LNCaP clone FGC (cell line): ENCODE measurements at places on chromosomes 7 and 10.

GRCh38 chr7:110841840-110842545 lies 248.9 kb upstream of the LRRN3 start:
- DNase-seq: no peak

GRCh38 chr10:73647875-73648651 lies 6.8 kb upstream of the MYOZ1 start:
- DNase-seq: no peak

DNA sequence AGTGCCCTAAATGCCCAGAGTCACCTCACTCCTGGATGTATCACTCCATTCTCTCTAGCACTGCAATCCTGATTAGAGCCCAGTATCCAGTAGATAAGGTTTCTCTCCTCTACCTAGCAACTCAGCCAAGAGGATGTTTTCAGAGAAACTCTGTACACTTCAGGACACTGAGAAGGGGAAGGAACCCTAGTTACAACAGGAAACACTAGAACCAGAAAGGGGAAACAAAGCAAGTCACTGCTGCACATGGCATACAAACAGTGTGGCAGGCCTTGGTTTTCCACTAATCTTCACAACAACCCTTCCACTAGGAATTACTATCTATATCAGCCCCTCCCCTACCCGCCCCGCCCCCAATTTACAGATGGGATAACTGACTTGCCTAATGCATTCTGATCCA lies 1.6 kb downstream of the FAM204A start:
- DNase-seq: no peak

DNA sequence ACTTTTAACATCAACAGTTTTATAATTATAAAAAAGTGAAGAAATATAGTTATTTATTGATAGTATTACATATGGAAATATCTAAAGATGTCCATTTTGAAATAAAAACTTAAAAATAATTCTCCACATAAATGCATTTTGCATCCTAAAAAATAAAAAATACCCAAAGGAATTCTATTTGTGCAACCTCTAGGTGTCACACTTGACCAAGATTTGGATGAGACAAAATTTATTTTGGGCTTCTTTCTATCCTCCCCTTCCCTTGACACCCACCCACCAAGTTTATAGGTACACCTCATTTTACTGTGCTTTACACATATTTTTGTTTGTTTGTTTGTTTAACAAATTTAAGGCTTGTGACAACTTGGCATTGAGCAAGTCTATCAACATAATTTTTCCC lies 3.3 kb upstream of the THSD7A start:
- DNase-seq: no peak

DNA sequence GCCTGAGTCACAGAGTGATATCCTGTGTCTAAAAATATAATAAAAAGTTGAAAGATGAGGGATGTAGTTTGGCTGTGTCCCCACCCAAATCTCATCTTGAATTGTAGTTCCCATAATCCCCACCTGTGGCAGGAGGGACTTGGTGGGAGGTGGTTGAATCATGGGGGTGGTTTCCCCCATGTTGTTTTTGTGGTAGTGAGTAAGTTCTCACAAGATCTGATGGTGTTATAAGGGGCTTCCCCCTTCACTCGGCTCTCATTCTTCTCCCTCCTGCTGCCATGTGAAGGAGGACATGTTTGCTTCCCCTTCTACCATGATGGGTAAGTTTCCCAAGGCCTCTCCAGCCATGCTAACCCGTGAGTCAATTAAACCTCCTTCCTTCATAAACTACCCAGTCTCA lies 25.1 kb upstream of the UBE3C start:
- no peak for DNase-seq

DNA sequence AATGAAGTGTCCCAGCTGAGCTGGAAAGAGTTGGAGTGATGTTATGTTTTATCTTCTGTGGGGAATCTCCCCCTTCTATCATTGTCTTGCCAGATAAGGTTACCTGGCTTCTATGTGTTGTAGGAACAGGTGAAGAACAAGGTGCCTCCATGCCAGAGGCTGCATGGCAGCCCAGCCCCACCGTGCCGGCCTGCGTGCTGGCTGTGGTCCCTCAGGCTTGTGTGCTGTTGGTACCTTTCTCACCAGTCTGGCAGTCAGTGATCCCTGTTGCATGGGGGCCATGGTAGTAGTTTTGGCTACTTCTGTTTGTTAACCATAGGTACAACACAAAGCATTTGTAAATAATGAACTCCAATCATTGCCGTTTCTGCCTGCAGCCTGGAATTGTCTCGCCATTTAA lies 37.9 kb downstream of the CCM2 start:
- no peak for DNase-seq

GRCh38 chr7:142263598-142264380 lies 5.9 kb upstream of the PRSS58 start:
- no peak for DNase-seq

DNA sequence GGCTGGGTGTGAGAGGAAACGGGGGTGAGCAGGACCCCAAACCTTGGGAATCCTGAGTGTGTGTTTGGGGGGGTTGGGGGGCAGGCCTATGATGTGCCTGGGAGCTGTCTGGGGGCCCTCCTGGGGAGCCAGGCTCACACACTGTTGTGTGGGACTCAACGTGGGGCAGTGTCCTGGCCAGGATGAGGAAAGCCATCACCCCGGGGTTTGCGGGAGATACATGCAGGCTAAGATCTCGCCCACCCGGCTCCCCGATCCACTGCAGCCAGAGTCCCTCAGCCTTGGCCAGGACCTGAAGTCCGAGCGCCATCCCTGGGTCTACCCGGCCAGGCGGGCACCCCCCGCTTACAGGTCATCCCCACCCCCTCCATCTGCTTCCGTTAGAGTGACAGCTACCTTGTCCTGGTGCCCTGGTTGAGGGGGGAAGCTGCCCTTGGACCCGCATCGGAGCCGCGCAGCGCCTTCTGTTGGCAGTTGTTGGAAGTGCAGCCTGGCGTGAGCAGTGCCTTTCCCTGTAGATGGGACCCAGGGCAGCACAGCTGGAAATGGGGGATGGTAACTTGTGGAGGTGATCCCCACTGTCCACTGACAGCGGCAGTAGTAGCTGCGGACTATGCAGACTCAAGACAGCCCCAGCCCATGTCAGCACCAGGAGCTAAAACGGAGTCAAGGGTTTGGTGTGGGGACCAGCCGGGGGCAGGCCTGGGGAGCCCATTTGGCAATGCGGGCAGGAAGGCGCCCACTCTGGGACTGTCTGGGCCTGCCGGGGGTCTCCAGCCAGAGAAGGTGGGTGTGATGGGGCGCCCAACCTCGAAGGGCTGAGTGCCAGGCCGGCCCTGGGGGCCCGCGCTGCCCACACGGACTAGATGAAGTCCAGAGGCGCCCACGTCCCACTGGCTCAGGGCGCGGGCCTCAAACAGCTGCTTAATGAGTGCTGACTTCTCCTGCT lies 885.6 kb upstream of the ZNF722 start:
- no peak for DNase-seq

DNA sequence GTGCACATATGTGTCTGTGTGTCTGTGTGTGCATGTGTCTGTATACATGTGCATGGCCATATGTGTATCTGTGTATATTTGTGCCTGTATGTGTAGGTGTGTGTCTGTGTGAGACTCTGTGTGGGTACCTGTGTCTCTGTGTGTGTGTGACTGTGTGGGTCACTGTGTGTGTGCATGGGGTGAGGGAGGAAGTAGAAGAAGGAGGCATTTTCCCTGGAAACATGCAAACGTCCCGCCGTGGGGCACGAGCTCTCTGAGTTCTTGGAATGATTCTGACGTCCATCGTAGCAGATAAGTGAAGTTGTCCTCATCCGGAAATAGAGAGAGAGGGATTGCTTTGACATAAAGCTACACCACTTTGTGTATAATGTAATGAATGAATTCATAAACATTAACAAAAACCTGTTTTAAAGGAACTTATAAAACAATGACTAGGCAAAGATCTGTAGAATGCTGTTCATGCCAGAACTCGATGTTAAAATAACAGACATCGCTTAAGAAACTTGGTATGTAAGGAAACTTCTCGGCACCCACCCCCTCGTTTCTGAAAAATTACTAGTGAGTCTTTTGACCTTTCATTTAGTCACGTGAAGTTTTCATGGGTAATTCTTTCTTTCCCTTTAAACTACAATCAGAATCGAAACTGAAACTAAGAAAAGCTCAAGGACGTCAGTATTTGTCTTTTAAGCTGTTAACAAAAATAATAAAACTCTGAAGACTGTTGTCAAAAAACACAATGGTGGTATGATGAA lies 43.6 kb upstream of the KLF6 start:
- DNase-seq: no peak

DNA sequence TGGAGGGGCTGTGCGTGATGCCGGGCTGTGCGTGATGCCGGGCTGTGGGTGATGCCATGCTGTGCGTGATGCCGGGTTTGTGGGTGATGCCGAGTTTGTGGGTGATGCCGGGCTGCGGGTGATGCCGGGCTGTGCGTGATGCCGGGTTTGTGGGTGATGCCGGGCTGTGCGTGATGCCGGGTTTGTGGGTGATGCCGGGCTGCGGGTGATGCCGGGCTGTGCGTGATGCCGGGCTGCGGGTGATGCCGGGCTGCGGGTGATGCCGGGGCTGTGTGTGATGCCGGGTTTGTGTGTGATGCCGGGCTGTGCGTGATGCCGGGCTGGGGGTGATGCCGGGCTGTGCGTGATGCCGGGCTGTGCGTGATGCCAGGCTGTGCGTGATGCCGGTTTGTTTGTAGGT lies 128.9 kb downstream of the FAM53B start:
- no peak for DNase-seq

DNA sequence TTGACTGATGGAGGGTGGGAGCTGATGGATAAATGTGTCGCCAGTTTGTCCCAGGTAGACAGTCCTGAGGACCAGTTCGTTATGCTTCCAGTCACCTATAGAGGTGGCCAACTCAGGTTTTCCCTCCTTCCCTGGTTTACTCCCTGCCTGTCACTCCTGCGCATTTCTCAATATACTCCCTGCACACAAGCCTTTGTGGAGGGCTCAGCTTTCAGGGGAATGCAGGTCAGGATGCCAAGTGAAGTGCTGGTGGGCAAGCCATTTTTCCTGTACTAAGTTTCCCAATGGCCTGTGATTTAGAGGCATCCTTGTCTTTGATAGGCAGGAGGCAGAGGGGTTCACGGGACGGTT lies 473.5 kb upstream of the ZMIZ1 start:
- no peak for DNase-seq

- DNase-seq: no peak
Measured at GRCh38 chr7:28272461-28272877, 91.9 kb upstream of the JAZF1 start.

- DNase-seq: no peak
Measured at GRCh38 chr7:24323961-24324480, 40.0 kb downstream of the NPY start.

DNA sequence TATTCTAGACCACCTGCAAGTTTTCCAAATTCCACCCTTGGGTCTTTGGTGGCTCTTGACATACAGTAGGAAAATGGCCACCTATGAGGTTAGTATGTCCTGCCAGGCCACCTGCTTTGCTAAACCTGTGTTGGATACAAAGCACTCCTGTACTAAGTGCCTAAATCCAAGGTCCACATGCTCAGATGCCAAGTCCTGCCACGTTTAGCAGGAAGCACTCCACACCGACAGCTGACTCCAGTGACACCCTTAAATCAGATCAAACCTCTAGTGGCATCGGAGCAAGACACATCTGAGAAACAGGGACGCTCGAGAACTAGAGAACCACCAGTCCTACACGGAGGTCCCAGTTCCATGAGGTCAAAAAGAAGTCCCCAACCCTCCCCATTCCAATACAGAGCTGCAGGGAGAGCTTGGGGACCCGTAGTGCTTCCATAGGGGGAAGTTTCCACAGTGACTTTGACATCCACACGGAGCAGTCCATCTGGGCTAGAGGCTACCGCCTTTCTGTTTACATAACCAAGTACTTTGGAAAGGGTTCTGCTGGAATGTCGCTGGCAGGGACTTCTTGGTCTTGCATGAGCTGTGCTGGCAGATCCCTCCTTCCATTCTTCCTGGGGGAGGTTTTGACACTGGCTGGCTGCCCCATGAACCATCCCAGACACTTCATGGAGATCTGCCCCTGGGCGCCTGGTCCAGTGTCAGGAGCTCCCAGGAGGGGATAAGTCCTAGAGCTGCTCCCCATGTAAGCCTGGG lies 290.6 kb downstream of the PRPF18 start:
- DNase-seq: peak; percentile 15

DNA sequence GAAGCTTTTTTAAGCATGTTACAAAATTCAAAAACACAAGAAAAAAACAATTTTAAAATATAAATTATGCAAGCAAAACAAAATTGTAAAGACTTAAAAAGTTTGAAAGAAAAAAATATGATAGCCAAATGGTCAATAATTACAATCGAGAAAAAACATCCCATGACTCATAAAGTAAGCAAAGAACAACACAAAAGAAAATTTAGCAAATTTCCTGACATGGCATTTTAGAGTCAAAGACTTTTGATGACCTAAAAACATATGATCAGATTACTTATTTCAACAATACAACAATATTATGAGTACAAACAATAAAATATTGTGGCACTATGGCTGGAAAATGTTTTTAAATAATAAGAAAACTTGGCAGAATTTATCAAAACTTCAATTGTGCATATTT lies 312.1 kb upstream of the MEOX2 start:
- no peak for DNase-seq

GRCh38 chr7:12670000-12670729 lies 17.3 kb upstream of the ARL4A start:
- DNase-seq: no peak

GRCh38 chr10:36475746-36476145 lies 649.7 kb upstream of the ANKRD30A start:
- DNase-seq: no peak

DNA sequence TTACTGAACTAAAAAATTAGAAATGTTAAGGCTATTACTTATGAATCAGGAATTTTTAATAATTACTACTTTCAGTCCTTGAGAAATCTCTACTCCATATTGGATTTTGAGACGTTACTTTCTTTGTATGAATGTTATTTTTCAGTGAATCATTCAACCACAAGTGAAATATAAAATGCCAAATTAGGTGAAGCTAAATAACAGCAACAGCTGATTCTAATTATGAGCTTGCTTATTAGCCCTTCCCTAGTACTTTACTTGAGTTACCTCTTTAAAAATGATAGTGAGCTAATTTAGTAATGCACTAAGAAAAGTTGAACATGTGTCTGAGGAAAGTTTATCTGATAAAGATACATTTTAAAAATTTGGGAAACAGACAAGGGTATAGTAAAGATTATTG lies 51.4 kb downstream of the PCGF5 start:
- no peak for DNase-seq

DNA sequence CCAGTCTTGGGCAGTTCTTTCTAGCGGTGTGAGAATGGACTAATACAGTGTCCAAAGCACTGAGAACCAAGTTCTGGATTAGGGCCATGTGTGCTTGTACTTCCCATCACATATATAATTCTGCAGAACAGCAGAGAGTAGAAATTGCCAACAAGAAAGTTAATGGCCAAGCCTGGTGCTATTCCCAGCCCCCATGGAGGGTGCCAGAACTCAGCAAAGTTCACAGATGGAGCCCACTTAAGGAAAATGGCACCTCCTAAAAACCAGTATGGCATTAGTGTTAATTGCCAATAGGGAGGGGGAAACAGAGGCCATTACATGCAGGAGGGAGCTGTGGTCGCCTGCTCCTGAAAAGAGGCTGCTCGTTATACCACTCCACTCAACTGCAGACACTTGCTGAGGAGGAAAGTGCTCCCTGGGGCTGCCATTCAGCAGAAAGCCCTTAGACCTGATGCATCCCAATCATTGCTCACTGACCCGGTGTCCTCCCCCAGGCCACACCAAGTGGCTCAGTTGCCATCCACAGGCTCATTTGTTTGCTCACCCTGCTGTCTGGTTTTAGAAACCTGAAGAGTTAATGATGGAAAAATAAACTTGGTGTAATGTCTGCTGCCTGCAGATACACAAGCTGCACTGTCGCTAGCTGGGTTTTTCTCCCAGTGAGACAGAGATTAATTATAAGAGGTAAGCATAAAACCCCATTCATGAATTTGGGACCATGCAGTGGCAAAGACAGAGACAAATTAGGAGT lies 280.6 kb downstream of the GFRA1 start:
- DNase-seq: no peak
